Putamen (tissue), 1 donor: ENCODE measurements at places on chromosomes 7 and 10.

DNA sequence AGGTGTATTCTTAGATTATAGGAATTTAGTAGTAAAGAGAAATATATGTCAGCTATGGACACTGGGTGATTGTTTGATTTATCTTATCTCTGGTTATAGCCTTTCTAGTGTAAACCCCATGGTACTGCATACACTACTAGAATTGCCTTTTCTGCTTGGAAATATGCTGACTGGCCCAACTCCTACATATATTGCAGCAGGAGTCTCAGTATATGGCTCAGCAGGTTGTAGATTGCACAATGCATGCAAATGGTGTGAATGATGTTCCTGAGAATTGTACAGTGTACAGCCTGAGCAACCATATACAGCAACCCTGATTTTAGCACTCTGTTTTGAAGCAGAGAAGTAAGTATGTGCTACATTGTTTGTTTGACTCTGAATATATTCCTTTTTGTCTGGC is 153.4 kb upstream of the NPY start:
- no peak for DNase-seq

- no peak for DNase-seq
Measured at GRCh38 chr10:75438275-75438674, 6.9 kb downstream of the LRMDA start.

DNA sequence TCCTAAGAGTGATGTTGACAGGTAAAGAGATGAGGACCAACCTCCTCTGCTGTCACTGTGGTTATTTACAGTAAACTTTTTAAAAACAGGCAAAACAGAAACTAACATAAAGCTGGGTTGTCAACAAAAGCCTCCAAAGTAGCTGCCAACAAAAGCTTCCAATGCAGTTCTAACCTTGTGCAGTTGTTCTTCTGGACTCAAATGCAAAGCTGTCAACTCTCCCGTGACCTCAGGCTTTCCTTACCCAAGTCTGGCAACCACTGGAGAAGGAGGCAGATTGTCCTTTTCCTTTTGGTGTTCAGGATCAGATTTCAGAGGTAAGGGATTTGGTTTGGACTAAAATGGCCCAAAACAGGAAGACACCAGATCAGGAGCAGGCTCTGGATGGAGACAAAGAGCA is 63.1 kb downstream of the DLG5 start:
- DNase-seq: no peak

- no peak for DNase-seq
Measured at GRCh38 chr10:43404704-43405084, 4.3 kb downstream of the HNRNPF start.

DNA sequence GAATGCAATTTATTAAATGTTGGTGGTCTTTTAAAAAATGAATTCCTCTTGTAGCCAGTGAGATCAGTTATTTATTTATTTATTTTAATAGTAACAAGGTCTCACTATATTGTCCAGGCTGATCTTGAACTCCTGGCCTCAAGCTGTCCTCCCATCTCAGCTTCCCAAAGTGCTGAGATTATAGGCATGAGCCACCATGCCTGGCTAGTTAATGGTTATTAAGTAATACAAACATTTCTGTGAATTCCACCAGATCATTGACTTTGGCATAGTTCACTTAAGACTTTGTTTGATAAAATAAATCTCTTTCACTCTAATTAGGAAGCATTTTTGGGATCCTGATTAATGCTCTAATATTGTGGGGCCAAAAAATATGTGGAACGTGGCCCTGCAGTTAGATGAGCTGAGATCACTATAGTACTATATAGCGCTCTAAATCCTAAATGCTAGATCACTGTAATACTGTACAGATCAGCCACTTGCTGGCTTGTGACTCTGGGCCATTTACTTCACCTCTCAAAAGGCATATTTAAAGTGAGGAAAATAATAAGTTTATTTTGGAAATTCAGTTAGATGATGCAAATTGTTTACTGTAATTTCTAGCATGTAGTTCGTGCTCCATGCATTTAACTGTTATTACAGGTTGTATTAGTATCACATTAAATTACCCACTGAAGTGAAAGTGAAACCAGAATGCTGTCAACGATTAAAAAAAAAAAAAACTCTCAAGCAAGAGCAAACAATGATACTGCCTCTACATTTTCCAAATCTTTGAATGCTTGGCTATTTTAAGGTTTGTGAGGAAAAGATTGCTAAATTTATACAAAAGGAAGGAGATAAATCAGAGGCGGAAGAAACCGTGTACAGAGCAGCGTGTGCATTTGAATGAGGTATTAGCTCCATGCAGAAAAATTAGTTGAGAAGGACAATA is 15.9 kb upstream of the FAS start:
- no peak for DNase-seq

DNA sequence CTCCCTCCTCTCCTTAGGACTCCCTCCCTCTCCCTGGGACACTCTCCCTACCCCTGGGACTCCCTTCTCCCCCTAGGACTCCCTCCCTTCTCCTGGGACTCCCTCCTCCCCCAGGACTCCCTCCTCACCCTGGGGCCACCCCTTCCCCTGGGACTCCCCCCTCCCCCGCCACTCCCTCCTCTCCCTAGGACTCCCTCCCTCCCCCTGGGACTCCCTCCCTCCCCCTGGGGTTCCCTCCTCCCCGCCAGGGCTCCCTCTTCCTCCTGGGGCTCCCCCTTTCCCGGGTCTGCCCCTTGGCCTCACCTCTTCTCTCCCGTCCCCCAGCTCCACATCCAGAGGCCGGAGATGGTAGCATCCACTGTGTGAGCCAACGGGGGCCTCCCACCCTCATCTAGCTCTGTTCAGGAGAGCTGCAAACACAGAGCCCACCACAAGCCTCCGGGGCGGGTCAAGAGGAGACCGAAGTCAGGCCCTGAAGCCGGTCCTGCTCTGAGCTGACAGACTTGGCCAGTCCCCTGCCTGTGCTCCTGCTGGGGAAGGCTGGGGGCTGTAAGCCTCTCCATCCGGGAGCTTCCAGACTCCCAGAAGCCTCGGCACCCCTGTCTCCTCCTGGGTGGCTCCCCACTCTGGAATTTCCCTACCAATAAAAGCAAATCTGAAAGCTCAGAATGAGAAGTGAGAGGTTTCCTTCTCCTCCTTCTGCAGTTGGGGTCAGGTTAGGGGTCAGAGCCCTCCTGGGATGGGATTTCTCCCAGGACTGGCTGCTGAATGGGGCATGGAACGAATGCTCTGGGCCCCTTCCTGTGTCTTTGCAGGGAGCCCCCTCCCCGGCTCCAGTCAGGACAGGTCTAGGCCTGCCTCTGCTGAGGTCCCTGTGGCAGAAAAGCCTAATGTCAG is 1.4 kb upstream of the MUC17 start:
- DNase-seq: no peak

GRCh38 chr10:28496481-28496961 is 36.4 kb upstream of the WAC start:
- DNase-seq: no peak

DNA sequence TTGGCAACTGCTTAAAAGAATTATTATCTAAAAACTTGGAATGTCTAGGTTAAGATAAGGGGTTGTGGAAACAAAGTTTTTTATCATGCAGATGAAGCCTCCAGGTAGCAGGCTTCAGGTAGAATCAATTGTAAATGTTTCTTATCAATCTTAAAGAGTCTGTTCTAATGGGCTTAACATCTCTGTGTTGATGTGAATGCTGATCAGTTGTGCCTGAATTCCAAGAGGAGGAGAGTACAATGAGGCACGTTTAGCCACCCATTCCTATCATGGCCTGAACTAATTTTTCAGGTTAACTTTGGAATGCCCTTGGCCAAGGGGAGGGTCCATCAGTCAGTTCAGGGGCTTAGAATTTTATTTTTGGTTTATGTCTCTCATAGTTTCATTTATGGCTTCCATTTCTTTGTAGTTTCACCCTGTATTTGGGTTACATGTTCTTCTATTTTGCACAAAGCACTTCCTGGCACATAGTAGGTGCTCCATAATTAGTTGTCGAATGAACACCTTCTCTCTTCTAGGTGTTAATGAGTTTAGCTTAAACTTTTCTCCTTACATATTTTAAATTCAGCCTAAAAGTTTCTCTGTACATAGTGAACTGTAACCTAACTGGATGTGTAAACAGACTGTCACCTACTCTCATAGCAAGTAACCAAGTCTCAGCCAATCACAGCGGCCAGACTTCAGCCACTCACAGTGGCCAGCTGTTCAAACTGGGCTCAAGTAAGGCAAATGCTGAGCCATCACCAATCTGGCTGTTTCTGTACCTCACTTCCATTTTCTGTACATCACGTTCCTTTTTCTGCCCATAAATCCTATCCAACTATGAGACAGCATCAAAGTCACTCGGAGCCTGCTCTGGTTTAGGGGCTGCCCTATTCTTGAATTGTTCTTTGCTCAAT is 34.7 kb downstream of the ALOX5 start:
- no peak for DNase-seq

DNA sequence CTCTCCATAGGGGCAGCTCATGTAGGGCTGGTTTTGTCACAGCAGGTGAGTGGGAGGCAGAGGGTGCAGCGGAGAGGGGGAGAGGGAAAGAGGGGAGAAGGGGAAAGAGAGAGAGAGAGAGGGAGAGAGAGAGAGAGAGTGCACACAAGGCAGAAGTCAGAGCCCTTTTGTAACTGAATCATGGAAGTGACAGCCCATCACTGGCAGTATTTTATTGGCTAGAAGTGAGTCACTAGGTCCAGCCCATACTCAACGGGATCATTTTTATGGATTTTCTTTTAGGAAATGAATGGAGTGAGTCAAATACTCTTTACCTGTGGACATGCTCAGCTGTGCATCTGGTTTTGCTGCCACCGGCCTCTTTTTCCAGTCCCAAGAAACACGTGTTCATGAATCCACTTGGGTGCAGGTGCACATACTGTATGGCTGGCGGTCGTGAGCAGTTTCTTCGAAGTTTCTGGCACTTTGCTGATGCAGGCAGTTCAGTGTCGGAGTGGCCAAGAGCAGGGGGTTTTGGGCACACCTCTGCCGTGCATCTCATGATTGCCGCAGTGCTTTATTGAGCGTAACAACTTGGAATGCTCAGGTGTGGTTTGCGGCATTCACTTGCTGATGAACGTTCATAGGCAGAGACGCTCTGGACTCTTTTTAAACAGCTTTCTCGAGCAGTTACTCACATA is 40.3 kb downstream of the DOCK1 start:
- DNase-seq: no peak

DNA sequence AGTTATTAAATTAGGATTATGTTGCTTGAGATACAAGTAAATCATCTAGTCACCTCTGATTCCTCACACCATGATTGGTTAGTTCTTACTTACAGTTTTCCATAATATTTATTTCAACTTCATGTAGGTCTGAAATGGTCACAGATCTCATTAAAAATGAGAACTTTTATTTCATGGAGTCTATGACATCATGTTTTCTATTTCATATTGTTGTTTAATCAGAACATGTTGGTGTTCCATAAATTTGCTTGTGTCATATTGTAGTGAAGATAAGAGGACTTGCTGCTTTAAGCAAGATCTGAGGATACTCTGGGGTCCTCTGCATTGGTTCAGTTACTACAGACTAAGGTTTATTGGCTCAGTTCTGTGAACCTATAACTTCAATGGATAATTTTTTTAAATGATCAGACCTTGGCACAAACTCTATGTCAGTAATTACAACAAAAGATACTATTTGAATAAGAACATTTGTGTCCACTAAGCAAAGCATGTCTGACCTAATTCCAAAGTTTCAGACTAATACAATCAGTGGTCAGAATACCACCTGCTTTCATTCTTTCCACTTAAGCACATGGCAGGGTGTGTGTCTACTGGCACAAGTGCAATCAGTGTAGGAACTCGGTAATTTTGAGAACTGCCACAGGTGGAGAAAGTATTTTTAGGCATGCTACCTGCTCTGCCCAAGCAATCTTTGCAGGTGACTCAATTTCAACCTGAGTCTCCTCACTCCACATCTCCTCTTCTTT is 68.5 kb downstream of the CCDC71L start:
- no peak for DNase-seq

DNA sequence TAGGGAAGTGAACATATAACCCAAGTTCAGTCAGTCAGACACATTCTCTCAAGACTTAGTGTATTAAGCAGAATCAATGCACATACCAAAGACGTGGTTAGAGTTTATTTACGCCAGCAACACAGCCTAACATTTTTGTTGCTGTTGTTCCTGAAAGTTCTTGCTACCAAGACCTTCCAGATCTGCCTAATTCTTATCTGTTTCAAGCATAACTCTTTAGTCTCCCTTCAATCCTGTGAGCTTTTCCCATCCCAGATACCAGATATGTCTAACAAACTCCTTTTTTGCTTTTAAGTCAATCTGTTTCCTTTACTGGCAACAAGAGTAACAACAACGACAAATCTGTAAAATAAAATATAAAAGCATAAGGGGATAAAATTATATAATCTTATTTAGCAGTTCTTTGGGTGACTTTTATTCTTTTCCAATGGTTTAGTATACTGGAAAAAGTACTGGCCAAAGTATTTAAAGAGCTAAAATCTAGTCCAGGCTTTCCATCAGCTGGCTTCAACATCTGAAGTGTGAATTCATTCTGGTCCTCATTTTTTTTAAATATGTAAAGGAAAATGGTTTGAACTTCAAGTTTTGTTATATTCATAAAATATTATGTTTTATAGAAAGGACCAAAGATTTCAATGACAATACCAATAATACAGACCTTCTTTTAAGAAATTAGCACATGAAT is 193.8 kb downstream of the IMMP2L start:
- DNase-seq: no peak

GRCh38 chr7:30738026-30738915 is 13.7 kb upstream of the INMT start:
- no peak for DNase-seq

GRCh38 chr7:138095972-138096935 is 20.0 kb downstream of the AKR1D1 start:
- no peak for DNase-seq

DNA sequence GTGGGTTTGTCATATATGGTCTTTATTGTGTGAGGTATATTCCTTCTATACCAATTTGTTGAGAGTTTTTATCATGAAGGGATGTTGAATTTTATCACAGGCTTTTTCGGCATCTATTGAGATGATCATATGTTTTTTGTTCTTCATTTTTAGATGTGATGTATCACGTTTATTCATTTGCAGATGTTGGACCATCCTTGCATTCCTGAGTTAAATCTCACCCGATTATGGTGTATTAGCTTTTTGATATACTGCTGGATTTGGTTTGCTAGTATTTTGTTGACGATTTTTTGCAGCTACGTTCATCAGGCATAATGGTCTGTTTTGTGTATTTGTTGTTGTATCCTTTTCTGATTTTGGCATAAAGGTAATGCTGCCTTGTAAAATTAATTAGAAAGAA is 311.0 kb downstream of the PTEN start:
- DNase-seq: no peak

GRCh38 chr7:8560501-8560900 is 127.1 kb downstream of the NXPH1 start:
- no peak for DNase-seq

- DNase-seq: peak; percentile 1
Measured at GRCh38 chr7:91720260-91720937, 160.1 kb downstream of the MTERF1 start.

DNA sequence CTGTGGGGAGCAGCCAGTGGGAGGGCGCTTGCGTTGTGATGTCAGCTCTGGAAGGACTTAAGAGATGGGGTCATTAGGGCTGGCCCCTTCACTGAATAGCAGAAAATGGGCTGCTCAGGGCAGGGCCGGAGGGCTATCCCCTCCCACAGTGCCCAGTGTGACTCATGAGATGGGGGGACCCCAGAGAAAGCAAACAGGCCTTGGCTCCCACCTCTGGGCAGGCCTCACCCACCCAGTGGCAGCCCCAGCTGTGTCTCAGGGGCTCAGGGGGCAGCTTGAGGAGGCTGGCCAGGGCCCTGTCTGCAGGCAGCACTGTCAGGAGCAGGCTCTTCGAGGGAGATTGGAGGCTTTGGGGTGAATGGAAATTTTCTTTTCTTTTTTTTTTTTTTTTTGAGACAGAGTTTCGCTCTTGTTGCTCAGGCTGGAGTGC is 168.3 kb downstream of the SLIT1 start:
- DNase-seq: no peak
